Mesenteric fat pad (tissue), 1 donor: ENCODE measurements at places on chromosomes 11 and 22.

DNA sequence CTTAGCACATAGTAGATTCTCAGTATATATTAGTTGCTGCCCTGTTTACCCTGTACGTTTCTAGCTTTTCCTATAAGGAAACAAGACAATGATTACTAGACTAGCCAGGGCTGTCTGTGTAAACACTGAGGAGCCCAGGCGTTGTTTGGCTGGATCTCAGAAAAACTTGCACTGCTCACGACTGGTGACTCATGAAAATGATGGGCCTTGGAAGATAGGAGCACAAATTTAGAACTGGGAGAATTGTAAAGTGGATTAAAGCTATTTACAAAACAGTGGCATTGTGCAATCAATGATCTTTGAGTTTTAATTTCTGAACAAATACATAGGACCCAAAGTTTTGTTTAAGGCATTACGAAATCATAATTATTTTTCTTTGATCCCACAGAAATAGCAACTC, 276.9 kb downstream of the FAM76B start:
- no peak for DNase-seq

DNA sequence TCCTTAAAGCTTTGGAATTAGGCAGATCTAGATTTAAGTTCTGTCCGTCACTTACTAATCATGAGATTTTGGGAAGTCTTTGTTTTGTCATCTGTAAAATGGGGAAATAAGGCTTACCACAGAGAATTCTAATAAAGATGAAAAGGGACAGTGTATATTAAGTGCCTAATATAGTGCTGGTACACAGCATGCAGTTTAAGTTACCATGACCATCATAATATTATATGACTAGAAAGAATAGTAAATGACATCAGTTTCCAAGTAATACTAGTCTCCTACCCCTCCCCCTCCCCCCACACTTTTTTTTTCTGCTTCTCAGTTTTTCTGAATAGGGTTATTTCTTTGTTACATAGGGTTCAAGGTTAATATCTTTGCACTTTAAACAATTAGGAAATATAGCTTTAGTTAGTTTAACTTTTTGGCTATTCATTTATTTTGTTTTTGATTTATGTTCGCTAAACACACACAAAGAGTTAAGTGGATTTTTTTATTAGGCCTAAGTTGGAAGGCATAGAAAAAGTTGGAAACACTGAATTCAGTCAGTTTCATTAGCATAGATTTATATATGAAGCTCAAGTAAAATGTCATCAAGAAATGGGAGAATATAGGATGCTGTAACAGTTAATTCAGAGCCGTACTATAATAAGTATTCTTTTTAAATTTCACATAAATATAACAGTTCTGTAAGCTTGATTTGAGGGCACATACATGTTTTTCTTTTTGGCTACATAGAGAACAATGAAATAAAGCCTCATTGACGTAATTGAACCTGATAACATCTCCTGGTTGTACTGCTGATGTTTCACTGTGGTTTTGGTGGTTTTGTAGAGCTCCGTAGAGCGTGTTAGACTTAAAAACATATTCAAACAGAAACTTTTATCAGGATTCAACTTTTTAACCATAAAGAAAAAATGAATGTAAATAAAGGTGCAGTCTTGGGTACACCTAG, 121.2 kb downstream of the PDE3B start:
- DNase-seq: no peak

DNA sequence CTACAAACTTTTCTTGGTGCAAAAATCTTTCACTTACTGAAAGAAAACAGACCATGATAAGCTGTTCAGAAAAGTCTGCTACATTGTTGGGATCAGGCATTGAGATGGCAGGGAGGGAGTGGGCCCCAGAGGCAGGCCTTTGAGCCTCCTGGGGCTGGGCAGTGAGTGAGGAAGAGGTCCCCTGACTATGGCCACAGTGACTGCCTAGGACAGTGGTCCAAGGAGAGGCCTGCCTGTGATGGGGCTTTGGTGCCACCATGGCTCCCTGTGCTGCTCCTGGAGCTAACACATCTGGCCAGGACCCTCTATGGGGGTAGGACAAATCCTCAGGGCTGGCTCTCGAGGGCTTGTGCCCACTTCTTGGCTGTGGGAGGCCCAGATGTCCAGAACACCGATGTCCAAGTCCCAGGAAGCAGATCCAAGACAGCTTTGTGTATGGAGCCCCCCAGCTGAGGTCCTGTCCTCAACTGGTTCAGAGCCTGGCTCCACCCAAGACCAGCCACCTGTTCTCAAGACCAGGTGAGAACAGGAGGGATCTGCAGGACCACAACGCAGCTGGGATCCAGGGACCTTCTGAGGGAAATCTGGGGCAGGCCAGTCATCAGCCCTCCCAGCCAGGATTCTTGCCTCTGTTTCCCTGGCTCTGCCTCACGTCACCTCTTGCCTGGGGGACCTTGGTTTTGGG, 36.9 kb downstream of the PPM1F start:
- DNase-seq: no peak

DNA sequence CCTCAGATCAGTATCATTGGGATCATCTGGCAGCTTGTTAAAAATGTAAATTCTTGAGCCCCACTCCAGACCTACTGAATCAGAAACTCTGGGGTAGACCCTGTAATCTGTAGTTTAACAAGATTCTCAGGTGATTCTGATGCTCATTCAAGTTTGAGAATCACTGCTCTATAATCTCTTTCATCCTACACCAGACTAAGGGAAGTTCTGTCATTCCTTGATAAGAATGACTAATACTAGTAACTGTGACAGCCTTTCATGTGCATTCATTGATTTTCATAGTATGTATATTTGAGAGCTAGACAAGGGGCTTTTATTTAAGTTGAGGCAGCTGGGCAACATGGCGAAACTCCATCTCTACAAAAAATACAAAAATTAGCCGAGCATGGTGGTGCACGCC, 30.0 kb downstream of the NAT10 start:
- no peak for DNase-seq

GRCh38 chr11:113311536-113311935, 2.8 kb upstream of the TTC12 start:
- DNase-seq: no peak
